A549 (cell line): ENCODE measurements at places on chromosomes 3 and 15.

DNA sequence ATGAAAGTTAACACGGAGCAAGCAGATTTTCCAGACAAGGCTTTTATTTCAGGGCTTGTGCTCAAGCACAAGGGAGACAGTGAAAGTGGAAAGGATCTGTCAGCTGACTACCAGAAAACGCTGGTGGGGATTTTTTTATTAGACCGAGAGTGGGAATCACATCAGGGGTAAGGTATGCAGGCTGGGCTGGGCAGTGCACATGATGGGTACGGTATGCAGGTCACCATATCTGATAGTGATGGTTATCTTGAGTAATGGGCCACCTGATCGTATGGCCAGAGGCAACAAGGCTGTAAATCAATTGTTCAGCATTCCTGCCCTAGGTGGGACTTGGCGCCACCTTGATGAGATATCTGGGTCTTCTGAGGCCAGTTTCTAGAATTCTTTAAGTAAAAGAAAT, 36.9 kb upstream of the PIAS1 start:
- no peak for DNase-seq

DNA sequence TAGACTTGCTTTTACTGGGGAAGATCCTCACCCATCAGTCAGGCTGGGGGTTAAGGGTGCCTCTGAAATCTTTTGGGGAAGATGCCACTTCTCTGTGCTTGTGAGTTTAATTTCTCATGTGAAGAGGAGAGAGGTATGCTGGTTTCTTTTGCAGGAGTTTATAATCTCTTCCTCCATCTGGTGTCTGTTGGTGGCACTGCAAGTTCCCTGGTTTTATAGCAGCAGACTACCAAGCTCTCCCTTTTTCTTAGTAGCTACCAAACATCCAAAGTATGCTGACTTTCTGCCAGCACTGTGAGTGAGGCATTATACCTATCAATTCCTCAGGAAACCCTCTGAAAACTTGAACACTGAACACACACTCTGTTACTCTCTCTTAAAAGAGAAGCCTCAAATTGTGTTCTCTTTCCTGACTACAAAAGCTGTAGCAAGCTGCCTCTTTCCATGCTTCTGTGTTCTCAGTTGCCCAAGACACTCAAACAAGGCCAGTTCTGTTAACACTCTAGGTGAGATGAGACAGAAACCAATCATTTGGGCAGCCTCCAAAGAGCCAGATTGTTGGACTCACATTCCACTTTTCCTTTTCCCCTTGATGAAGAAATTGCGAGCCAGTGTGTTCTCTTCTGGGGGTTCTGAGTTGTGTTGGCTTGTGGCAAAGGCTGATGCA, 299.5 kb downstream of the GAP43 start:
- DNase-seq: peak; percentile 15

DNA sequence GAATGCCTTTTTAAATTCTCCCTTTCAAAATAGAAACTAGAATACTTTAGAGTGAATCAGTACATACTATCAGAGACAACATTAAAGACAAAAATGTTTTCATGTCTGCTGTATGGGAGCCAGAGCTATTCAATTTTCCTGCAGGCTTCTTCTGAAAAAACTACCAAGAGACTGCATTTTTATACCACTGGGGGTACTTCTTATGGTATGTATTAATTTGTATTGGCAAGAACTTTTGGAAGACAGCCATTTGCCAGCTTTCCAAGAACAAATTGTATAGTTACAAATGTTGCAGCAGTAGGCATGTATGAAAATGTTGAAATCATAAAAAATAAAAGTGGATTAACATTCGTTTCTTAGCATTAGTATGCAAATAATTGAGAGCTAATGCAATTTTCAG, 1010.0 kb upstream of the CADM2 start:
- no peak for DNase-seq

DNA sequence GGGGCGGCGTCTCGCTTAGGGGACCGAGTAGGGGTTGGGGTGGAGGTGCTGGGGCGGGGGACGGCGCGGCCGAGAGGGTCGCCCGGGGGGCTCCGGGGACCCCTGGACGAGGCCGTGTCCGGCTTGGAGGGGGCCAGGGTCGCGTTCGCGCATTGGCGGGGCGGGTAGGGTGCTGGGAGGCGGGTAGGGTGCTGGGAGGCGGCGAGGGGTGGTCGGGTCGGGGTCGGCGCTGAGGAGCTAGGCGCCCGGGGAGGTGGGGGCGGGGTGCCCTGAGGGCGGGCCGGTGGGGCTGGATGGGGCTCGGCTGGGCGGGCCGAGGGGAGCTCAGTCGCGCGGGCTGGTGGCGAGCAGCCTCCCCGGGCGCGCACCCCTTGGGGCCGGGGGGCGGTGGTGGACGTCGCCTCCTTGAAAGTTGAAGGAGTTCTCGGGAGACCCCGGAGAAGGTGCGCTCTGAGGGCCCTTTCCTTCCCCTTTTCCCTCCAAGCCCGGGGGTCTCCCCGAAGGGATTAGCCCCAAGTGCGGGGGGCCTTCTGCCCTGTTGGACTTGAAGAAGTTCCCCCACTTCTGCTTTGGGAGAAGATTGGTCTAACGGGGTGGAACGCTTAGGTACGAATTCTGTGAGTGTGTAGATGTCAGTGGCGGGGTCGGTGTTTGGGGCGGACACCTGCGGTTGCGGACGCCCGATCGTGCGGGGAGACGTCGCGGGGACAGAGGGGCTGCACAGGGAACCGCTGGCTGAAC, 543 bp downstream of the MEF2A start:
- DNase-seq: no peak

GRCh38 chr3:111850537-111850936, 8.5 kb upstream of the PHLDB2 start:
- DNase-seq: no peak

GRCh38 chr3:189908646-189909045, 212.1 kb downstream of the P3H2 start:
- peak; percentile 43 for DNase-seq

- no peak for DNase-seq
These were observed 27.6 kb downstream of the UQCC5 start for GRCh38 chr3:52563984-52564383.

DNA sequence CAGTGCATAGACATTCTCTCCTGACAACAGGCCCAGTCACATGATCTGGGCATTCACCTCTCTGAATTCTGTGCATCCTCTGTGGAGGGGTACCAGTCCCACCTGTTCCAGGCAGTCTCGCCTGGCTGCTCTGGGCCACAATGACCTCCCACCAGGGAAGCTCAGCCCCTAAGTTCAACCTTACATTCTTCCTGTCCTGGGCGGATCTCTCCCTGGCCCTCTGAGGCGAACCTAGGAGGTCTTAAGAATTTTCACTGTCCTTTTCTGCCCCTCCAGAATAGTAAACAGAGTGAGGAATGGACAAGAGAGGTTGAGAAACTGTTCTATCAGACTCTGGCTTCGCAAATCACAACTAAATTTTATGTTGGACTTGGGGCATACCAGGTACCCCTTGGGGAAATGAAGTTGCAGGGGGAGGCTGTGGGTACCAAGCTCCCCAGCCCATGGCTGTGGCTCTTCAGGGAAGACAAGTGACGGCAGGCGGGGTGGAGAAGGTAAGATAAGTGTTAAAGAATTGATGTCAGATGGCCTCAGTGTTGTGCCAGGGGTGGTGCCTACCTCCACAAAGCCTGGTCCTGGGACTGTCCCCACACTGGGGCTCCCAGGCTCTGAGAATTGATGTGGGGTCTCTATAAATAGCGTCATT, 5.3 kb downstream of the SCN5A start:
- no peak for DNase-seq

- no peak for DNase-seq
These were observed 48.4 kb downstream of the TMEM266 start for GRCh38 chr15:76108021-76108723.
